Esophagus mucosa (tissue), 1 donor: ENCODE measurements at places on chromosomes 6 and 20.

- ATAC-seq = no peak
Observed at GRCh38 chr6:66199171-66199570, 492.1 kb upstream of the EYS start.

DNA sequence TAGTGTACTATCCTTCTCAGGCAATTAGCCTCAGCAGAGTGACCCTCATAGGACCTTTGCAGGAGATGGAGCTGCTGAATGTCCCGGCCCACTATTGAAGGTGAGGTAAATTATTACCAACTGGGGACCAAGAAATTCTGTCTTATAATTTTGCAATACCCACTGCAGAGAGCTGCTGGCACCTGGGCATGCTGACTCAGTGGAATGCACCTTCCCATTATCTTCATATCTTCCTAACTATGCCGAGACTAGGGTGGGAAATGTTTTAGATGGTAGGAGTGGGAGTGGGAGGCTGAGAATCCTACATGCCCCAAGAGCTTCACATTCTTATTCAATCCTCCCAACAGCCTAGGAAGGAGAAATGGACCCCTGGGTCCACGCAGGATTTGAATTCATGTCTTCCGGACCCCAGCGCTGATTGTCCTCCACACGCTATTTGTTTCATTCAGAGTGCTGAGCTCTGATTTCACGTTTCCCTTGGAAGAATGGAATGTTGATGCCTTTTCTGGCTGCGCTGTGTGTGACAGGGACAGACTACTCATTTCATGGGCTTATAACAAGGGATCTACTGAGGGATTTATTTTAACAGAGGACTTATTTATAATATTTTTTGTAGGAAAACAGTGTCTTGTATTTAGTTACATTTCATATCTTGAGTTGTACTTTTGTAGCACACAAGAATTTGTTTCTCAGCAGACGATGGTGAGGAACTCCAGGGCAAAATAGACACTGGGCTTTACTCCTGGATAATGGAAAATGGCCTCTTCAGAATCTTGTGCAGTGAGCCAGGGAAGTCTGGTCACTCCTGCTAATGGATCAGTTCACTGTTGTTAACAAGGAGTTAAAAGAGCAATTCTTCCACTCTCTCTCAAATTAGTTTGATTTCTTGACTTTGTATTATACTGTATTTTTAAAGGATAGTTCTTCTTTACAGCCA, 66.4 kb downstream of the FYN start:
- no peak for ATAC-seq

DNA sequence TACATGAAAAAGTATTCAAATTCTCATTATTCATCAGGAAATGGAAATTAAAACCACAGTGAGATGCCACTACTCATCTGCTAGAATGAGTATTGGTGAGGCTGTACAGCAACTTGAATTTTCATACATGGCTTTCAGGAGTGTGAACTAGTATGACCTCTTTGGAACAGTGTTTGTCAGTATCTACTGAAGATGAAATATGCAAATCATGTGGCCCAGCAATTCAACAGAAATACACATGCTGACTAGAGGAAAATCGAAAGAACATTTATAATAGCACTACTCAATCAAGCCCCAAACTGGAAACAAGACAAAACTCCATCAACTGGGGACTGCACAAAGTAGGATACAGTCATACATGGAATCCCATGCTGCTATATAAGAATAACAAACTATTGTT, 102.2 kb downstream of the DCDC2 start:
- ATAC-seq = no peak

- peak; percentile 18 for ATAC-seq
Observed at GRCh38 chr20:57783196-57783595, 73.4 kb upstream of the PMEPA1 start.

GRCh38 chr6:48111143-48111506, at the start of gene PTCHD4:
Gene PTCHD4, minus strand, starts transcription at chr6:48111197. Its CDS starts 42,240 bp downstream, at chr6:48068957.
- peak; percentile 91 for ATAC-seq
